ENCODE measurements at places on chromosomes 2 and 18.
A peak's percentile ranks its signal among the peaks of the same experiment; 100 is the strongest.

DNA sequence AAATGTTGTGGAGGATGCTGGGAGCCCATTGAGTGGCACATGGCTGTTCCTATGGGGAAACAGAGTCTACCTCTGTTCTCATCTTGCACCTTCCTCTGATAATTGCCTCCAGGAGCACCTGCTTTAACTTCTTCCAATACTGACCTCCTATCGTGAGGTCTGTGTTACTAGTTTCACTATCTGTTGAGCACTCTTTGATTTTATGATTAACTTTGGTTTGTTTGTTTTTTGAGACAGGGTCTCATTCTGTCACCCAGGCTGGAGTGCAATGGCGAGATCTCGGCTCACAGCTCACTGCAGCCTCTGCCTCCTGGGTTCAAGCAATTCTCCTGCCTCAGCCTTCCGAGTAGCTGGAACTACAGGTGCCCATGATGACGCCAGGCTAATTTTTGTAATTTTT, 12.1 kb upstream of the RFX8 start:
- DNase-seq: no peak

- no peak for DNase-seq
Measured at GRCh38 chr18:59725142-59725541, 27.9 kb upstream of the CCBE1 start.

GRCh38 chr2:237631801-237632585, 4.6 kb downstream of the LRRFIP1 start:
- no peak for DNase-seq

DNA sequence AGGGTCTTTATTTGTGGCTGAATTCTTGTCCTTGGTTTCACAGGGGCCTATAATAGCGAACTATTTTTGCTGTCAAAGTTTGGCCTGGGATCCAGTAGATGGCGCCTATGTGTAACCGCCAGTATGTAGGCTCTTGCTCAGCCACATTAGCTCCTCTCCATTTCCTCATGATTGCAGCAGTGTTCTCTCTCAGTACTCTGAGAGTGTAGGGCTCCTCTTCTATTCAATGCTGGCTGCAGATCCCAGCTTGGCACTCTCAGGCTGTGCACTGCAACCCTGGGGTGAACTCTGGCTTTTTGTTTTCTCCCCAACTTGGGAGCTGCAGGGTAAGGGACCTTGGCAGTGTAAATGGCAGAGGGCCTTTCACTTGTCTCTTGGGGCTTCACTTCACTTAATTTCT, 344.6 kb upstream of the CHAC2 start:
- peak; percentile 51 for DNase-seq

GRCh38 chr2:5148392-5149085, 543.6 kb upstream of the SOX11 start:
- DNase-seq: no peak

GRCh38 chr2:159873258-159873657, 75.2 kb upstream of the CD302 start:
- no peak for DNase-seq

- DNase-seq: no peak
Measured at GRCh38 chr2:216646116-216646515, 12.9 kb downstream of the IGFBP2 start.

DNA sequence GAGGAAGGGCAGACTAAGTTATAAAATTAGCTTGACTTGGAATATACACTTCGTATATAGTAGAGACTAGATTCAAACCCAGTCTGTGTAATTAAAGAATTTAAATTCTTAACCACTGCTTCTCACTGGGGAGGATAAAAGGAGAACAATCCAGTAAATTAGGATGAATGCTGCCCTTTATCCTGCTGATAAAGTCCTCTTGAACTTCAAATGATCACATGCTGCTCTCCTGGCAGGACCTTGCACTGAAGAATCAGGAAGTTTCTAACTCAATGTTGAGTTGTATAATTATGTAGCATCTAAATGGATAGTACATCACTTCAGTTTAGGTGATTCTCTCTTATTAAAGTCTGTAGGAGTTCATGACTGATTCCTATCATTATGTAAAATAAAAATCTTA, 1179.7 kb downstream of the DSC3 start:
- peak; percentile 18 for DNase-seq

All from COLO829 (cell line).